Inflammatory macrophage treated with lipopolysaccharide for 1 hour (primary cell): ENCODE measurements at places on chromosomes 3 and 15.

DNA sequence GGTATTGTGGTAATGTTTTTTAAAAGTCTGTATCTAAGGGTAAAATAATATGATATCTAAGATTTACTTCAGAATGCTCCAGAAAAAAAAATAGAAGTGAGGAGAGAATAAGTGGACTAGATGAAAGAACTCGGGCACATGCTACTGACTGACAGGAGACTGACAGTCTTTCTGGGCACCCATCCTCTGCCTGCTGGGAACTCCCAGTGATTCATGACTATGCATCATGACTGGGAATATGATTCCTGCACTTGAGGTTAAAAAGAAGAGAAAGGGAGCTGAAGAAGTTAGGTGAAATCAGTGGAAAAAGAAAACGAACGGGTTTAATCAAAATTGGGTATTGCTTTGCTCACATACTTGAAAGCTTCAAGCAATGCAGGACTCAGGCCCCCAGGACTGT is 35.7 kb upstream of the SPSB4 start:
- DNase-seq = no peak

- no peak for DNase-seq
Measured at GRCh38 chr3:11248596-11248995, 23.6 kb upstream of the ATG7 start.

DNA sequence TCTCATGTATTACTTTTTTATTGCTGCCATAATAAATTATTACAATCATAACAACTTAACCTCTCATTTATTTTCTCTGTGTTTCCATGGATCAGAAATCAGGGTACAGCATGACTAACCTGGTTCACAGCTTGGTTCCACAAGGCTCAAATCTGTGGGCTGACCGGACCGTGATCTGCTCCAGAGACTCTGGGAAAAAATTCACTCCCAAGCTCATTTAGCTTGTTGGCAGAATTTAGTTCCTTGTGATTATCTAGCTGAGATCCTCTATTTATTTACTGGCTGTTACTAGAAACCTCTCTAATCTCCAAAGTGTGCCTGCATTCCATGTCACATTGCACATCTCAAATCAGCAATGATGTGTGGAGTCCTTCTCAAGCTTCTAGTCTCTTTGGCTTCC is 386.6 kb downstream of the DIPK2A start:
- no peak for DNase-seq

DNA sequence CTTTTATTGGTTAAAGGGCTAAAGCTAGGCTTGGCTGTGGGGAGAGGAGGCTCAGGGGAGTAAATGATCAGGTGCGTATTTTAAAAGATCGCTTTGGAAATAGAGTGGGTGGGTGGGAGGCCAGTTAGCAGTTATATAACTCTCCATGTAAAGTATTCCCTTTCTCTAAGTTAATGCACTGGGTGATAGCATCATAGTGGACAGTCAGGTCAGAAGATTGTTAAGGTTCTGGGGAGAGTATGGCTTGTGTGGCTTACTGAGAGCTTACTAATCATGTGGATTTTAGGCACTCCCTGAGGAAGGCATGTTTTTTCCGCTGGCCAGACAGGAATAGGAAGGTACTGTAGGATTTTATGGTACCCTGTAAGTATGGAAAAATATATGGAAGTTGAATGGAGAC is 6.3 kb upstream of the EIF3J start:
- no peak for DNase-seq

- DNase-seq = peak; percentile 73
Measured at GRCh38 chr3:25663869-25664811, 567 bp downstream of the TOP2B start.

DNA sequence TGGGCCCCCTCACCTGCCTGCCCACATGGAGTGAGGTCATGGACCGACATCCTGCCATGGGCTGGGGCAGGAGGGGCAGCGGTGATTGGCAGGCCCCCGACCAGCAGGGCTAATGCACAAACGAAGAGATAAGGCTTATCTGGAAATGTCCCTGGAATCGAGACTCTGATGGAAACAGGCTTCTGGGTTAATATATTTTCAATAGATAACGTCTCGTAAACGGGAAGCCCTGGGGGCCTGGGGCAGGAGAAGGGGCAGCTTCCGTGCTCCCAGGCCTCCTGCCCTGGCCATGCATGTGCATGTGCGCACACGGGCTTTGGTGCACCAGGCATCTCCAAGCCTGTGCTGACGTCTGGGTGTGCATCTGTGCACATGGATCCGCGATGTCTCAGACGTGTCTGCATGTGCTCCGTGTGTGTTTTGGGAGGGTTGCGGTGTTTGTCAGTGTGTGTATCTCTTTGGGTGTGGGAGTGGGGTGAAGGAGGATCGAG is 55.1 kb downstream of the DNAJB8 start:
- no peak for DNase-seq

DNA sequence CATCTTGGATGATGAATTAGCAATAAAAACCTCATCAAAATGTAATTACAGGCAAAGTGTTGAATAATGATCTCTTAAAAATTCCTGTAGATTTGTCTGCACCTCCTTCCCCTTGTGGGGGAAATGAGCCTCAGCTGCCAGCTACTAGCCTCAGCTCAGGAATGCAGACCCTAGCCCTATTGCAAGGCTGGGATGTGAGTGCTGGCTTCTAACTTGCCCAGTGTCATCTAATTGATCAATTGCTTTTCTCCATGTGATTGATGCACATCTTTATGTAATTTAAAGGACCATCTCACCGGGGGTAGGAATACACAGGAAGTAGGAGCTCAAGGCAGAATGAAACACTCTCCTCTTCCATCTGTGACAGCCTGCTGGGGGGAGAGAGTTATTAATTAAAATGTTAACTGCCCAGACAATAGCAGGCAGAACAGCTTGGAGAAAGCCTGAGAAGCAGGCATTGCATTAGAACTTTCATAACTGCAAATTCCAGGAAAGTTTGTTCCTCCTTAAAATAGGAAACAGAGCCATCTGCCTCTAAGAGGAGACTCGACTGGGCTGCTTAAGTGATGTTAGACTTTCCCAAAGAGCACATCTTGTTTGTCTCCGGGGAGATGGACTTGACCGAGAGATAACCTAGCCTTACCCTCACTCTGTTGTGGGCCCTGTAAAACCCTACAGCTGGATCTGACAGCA is 69.6 kb downstream of the LRTM1 start:
- DNase-seq = no peak

DNA sequence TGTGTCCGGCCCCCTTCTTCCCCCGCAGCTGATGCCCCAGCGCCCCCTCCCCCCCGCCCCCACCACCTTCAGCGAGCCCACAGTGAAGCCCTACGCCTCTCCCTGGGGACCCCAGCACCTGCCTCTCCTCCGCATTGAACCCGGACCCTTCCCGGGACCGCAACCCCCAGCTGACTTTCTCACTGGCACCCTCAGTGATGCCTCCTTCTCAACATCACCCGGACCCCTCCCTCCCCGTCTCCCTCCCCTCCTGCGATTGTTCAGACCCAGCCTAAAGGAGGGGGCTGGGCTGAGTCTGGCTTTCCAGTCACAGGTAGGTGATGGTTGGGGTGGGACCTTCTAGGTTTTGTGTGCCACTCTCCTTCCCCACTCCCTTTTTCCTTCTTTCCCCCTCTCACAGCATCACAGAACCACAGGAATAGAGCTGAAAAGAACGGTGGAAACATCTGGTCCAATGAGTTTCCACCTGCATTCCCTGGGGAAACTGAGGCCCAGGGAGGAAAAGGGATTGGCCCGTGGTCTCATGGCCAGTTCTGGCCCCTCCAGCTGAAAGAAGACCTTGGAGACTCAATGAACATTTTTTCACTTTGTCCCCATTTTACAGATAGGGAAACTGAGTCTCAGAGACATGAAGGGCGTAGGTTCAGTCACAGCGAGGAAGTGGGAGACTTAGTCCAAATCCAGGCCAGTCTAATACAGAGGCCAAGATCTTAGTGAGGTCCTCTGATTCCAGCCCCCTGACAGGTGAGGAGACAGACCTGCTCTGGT is 828 bp downstream of the CAND2 start:
- no peak for DNase-seq

DNA sequence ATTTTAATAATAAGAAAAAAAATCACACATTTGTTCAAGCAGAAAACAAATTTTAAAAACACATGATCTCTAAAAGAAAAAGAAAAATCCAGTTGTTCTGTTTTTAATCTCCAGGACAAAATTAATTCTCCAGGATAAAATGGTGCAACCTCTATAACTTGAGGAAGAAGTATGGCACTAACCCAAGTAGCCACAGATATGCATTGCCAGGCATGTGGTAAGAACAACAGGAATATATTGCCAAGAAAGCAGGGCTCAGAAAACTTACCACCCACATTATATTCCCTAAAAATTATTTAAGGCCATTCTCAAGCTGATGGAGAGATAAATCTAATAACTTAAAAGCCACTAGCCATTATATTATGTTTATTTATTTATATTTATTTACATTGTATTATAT is 295.7 kb upstream of the TMCO5A start:
- DNase-seq = no peak

- DNase-seq = no peak
Measured at GRCh38 chr3:52265387-52265786, 13.1 kb downstream of the WDR82 start.

- no peak for DNase-seq
Measured at GRCh38 chr3:179430277-179430870, 20.9 kb downstream of the GNB4 start.

DNA sequence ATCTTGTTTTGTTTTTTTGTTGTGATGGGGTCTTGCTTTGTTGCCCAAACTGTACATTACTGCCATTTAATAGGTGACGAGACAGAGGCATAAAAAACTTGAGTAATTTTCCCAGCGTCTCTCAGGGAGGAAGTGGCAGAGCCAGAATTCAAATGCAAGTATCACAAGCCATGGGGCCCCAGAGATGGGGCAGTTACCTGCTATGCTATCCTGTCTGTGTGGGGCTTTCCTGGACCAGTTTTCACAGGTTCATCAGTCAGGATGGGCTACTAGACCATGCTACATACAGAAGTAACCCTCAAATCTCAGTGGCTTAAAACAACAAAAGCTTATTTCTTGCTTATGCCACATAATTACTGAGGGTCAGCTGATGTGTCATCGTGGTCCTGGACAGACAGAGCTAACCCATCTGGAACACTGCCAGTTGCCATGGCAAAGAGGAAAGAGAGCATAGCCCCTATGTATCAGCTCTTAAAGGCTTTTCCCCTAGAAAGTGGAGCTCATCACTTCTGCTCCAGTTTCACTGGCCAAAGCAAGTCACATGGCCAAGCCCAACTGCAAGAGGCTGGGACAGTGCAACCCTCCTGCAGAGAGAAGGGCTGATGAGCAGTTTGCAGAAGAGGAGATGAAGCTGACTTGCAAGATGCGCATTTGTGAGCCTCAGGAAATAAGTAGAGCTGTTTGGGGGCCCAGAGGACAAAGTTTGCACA is 31.7 kb upstream of the SYNM start:
- no peak for DNase-seq
